ENCODE measurements at places on chromosomes 16 and 17.

- peak; percentile 19 for DNase-seq
These were observed 79.6 kb upstream of the CDH11 start for GRCh38 chr16:65201511-65201910.

DNA sequence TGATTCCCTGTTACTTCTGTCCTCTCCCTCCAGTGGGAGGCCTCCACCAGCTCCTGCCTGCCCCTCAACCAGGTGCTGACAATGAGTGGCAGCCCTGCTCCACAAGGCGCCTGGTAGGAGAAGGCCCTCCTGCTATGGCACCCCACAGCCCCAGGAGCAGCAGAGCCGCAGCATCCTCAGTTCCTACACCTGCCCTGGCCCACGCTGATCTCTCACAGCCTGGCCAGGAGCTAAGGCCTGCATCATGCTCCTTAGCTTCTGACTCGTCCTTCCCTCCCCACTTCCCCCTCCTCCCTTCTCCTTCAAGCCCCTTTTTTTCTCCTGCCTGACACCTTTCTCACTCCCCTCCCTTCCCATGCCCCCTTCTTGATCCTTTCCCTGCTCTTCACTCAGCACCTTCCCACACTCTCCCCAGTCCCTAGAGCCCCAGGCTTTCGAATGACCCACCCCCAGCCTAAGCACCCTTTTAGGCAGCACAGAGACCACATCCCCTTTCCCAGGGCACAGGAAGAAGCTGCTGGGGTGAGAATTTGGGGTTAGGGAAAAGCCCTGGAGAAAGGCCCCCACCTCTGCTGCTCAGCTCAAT is 6.5 kb downstream of the PROCA1 start:
- no peak for DNase-seq

- no peak for DNase-seq
These were observed 252.8 kb upstream of the FOXF1 start for GRCh38 chr16:86257546-86257945.

- no peak for DNase-seq
These were observed 202.6 kb downstream of the RBFOX3 start for GRCh38 chr17:79408251-79408650.

DNA sequence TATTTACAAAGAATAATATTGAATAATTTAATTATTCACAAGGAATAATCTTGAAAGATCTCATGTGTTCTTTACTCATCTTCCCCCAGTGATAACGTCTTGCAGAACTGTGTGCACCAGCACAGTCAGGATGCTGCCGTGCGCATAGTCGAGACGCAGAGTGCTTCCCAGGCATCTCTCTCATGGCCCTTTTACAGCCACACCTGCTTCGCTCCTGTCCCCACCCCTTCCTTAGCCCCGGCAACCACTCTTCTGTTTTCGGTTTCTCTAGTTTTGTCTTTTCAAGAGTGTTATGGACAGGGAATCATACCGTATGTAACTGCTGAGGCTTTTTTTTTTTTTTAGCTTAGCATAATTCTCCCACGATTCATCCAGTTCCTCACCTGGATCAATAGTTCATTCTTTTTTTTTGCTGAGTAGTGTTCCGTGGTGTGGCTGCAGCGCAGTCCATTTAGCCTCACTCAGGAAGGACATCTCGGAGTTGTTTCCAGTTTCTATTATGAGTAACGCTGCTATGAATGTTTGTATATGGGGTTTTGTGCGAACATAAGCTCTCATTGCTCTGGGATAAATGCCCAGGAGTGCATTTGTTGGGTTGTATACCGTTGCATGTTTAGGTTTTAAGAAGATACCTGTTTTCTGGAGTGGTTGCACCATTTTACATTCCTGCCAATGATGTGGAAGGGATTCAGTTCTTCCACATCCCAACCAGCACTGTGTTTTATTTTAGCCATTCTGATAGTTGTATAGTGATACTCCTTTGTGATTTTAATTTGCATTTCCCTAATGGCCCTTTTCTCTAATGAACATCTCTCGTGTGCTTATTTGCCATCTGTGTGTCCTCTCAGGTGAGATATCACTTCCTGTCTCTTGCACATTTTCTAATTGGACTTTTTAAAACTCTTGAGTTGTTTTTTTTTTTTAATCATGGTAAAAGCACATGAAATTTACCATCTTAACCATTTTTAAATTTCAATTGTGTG is 47.6 kb downstream of the SEC14L1 start:
- DNase-seq = no peak

DNA sequence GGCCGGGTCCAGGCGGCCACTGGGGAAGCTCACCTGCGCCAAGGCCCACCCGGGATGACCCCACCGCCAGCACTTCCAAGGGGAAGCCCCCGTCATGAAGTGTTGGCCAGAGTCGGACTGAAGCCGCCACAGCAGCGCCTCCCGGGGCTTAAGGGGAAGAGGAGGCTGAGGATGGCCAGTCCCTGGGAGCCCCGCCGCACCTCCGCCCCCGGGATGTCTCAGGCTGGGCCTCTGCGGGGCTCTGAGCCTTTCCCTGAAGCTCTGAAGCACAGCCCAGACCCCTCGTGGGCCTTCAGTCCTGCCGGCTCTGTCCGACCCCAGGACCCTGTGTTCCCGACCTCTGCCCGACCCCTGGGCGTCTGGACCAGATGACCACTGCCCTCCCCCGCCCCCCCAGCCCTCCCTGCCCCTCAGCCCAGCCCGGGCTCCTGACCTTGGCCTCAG is 42.8 kb upstream of the ACSF3 start:
- DNase-seq = no peak

All from skeletal muscle cell (primary cell).